ENCODE measurements at places on chromosomes 2 and 18.

GRCh38 chr2:149068996-149069888, 30.7 kb downstream of the LYPD6B start:
- no peak for DNase-seq

DNA sequence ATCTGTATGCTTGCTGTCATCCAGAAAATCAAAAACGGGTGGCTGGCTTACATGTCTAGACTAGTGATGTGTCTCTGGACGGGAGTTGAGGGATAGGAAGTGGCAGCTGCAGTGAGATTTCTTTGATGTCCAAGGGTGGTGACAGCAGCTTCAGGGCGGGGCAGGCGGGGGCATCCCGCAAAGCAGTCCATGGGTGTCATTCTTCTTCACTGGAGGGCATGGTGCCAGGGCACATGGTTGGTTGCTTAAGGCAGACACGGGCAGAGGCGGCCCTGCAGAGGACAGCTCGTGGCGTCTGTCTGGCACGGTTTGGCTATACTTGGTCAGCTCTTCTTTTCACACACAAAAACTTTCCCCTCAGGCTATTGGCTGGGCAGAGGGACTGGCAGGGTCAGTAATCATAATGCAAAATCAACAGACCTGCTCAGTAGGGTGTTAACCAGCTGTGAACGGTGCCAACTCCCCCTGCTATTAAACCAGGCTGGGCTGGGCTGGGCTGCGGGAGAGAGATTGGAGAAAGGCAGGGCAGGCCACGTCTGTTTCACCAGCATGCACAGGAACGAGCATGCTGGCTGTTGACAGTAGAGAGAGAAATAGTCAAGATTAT, 63.7 kb downstream of the COL4A3 start:
- peak; percentile 12 for DNase-seq

- DNase-seq, result no peak
Measured at GRCh38 chr2:72972352-72973136, 55.2 kb downstream of the EMX1 start.

DNA sequence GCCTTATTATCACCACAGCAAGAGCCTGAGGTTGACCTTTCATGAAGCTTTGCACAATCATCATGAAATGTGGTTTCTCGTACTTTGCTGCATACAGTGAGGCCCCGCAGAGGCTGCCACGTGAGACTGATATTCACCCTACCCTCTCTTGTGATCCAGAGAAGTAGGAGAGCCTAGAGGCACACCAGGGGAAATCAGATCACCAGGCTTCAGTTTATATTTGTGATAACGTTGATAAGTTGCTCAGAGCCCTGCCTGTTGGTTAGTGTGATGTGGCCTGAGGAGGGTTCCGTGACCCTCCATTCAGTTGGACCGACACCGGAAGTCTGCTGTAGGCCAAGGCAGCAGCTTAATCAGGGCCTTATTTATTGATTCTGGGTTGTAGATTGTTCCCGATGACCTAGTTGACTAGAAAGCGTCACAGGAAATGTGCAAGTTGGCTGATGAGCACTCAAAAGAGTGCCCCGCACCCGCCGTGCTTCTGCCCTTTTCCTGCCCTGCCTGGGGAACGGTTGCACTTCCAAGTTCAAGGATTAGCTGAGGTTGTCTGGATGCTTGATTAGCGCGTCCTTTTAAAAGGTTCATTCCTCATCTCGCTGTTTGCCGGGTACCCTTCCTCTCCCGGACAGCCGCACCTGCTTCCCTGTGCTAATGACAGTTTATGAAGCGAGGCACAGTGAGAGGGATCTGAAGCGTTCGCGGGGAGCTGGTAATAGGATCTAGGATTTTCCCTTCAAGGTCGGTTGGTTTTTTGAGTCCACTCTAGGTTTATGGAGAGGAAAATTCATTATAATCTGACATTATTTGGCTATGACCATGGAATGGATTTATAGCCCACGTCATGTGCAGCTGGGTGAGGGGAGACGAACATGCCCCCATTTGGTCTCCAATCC, 146.4 kb downstream of the SH3RF3 start:
- peak; percentile 26 for DNase-seq

DNA sequence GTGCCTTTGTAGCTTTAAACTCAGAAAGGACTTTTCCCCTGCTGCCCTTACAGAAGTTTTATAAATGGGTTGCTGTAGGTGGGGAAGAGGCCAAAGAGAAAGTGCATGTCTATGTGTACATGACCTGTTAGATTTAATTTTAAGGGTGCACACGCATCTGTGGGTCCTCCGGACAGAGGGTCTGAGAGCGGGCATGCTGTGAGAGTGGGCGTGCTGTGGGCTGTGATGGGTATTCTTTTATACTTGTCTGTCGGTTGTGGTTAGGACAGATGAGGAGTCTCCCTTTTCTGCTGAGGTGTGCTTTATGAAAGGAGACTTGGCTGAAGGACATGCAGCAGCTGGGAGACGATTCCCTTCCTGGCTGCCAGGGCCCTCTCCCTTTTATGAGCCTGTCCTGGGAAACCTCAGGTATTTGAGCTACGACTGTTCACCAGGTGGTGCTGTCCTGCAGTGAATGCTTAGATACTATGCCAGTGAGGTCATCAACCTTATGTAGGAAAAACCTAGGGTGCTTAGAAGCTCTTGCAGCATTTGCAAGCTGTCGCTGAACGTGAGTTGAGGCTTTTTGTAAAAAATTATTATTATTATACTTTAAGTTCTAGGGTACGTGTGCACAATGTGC, 67.5 kb downstream of the TANC1 start:
- no peak for DNase-seq

Data from NCI-H1417 treated with DMSO at 0.1 percent for 48 hours (cell line).